H54 (cell line): ENCODE measurements at places on chromosomes 16 and 17.

DNA sequence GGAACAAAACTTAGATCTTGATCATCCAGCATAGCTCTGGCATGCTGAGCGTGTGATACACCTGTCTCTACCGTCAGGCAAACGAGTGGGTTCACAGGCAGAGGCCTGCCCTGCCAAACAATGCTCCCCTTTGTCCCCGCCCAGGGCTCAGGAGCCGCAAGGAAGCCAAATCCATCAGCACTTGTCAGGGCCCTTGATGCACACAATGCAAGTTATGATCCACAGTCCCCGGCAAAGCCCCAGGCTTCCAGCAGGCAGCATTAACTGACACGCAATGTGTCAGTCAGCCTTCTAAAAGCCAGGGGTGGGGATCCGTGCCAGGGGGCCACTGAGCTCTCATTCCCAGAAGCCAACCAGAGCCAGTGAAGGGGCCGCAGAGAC, 460.9 kb downstream of the SLC39A11 start:
- DNase-seq = no peak

- DNase-seq = peak; percentile 95
These were observed 63.0 kb downstream of the BAIAP2 start for GRCh38 chr17:81097943-81098308.

GRCh38 chr16:16983582-16983981, 487.2 kb downstream of the XYLT1 start:
- DNase-seq = no peak

GRCh38 chr16:7745276-7745675, 412.6 kb downstream of the RBFOX1 start:
- DNase-seq = no peak

GRCh38 chr16:20401066-20401465, 3.5 kb downstream of the PDILT start:
- DNase-seq = no peak

DNA sequence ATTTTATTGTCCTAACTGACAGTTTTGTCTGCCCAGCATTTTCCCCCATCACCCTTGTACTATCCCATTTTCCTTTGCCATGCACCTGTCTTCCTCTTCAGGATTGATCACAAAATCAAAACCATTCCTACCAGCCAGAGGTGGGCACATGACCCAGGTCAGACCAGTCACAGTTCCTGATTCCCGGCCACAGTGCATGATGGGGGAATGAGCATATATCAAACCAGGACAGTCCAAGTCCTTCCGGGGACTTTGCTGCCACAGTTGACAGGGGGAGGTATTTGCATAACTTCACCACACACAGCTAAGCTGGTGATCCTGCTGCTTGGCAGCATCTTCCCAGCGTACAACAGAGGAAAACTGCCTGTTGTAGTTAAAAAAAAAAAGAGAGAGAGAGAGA, 493.9 kb downstream of the WWOX start:
- no peak for DNase-seq

- no peak for DNase-seq
These were observed 2.4 kb upstream of the TBX2 start for GRCh38 chr17:61397086-61397842.

GRCh38 chr17:67051155-67051538, 6.8 kb downstream of the CACNG1 start:
- DNase-seq = no peak

GRCh38 chr16:82364690-82365089, 194.7 kb upstream of the MPHOSPH6 start:
- no peak for DNase-seq

- no peak for DNase-seq
These were observed 40.7 kb upstream of the SLC12A3 start for GRCh38 chr16:56824331-56824730.

GRCh38 chr17:72357764-72358365, 237.0 kb downstream of the SOX9 start:
- DNase-seq = no peak

DNA sequence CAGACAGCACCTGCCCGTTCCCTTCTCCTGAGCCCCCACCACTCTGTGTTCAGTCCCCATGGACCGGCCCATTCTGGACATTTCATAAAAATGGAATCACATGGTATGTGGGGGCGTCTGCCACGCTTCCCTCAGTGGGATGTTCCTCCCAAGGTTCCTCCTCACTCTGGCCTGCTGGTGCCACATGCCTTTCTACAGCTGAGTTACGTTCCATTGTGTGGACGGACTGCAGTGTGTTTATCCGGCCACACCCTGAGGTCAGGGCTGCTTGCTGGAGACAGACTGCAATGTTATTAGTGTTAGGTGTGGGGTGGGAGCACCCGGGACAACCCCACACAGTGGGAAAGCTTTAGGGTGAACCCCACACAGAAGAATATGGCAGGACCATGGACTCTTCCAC, 5.9 kb upstream of the AATK start:
- DNase-seq = no peak

DNA sequence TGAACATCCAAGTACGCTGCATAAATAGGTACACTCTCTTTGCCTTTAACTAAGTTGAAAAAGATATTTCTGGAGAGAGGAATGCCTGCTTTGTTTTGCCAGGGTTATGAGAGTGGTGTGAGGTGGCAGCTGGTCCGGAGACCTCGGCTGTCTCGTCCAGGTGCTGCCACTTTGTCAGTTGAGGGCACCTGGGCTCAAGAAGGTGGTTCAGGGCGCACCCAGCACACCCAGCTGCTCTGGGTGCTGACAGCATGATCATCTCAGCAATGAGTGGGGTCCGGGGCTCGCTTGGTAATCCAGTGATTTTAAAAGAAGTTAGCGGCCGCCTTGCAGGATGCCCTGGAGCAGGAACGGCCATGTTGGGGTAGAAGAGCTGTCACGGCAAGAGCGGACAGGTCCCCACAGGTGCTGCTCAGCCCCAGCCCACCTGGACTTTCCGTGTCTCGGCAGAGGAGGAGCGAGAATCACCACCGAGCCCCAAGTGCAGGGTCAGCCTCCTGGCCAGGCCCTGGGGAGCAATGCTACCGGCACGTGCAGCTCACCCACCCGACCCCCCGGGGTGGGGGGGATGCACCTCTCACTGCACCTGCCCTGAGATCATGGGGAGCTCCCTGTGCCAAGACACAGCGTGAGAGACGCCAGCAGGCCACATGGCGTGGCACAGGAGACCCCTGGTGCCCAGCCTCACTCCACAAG, 67.4 kb upstream of the CHMP6 start:
- no peak for DNase-seq

- peak; percentile 41 for DNase-seq
These were observed 434.8 kb downstream of the SLC39A11 start for GRCh38 chr17:72657467-72658317.

DNA sequence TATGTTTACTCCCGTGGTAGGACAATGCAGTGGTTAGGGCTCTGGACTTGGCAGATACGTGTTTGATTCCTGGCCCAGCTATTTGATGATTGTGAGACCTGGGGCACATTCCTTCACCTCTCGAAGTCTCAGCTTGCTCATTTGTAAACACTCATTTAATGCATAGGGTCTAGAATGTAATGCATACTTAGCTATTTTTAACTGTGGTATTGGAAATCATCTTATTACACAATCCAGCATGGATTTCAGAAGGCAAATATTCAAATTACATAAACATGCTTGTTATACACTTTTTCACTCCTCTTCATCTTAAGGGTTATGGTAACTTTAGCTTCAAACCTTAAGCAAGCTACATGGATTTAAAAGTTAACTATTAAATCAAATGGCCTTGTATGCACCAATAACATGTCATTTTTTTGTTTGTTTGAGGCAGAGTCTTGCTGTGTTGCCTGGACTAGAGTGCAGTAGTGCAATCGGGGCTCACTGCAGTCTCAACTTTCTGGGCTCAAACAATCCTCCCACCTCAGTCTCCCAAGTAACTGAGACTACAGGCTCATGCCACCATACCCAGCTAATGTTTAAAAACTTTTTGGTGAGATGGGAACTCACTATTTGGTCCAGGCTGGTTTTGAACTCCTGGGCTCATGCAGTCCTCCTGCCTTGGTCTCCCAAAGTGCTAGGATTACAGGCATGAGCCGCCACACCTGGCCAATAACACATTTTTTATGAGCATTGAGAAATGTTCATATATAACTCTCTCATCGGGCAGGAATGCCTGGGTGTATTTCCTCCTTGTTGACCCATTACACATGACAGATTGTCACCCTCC, 52.5 kb downstream of the VAT1L start:
- DNase-seq = no peak

DNA sequence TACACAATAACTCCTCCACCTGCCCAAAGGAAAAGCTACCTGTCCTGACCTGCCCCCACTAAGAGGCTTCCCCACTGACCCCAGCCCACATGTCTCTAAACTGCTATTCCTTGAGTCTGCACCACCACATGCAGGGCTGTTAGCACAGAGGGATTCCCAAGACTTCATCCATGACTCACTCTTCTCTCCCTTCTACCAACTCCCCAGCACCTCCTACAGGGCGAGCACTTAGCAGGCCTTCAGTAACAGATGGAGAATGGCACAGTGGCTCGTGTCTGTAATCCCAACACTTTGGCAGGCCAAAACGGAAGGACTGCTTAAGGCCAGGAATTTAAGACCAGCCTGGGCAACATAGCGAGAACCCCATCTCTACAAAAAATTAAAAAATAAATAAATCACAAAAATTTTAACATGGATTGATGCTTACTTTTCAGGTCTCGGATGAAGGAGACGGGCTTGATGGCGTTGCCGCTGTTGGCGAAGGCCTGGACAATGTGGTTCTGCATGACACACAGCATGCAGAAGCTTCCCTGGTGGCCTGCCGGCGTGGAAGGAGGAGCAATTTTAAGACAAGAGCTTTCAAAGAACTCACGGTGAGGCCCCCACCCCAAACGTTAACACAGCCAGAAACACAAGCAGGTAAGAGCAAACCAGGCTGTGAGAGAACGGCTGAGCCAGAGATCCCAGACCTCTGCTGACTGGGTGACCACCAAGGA, 12.0 kb downstream of the USP36 start:
- DNase-seq = peak; percentile 74

DNA sequence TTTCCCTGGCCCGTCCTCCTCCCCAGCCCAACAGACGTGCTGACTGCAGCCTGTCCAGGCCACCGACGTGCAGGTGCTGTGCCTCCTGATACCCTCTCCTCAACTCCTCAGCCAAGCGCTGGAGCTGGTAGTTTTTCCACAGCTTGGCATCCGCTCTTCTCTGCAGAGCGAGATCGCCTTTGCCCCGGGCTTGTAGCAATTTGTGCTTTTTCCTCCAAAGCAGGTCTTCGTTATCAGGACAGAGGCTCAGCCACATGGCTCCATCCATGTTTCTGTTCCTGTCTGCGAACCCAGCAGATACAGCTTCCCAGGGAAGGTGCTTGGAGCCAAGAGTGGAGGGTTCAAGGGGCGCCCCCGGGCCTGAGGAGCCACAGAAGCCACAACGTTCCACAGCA, 10.9 kb downstream of the CEP295NL start:
- DNase-seq = no peak

- no peak for DNase-seq
These were observed 47.1 kb upstream of the MYOCD start for GRCh38 chr17:12618557-12618956.

DNA sequence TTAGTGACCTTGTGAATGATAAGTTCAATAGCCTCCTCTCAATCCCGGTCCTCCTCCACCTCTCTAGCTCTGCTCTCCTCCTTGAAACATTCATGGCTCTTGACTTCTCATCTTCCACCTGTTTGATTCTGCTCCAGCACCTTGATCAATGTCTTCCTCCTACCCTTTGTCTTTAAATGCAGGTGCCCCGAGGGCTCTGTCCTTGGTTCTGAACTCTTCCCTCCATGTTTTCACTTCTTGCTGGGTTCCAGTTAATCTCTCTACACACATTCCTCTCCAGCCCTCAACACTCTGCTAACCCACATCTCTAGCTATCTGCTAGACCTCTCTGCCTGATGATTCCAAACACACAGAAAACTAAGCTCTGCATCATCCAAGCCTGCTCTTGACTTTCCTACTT, 13.4 kb downstream of the CD300E start:
- DNase-seq = no peak

GRCh38 chr17:1109606-1110540, 69.9 kb downstream of the ABR start:
- DNase-seq = no peak

- DNase-seq = no peak
These were observed 86.4 kb upstream of the MYOCD start for GRCh38 chr17:12579288-12579687.

GRCh38 chr16:2339521-2340484, 725 bp downstream of the ABCA3 start:
- peak; percentile 44 for DNase-seq

DNA sequence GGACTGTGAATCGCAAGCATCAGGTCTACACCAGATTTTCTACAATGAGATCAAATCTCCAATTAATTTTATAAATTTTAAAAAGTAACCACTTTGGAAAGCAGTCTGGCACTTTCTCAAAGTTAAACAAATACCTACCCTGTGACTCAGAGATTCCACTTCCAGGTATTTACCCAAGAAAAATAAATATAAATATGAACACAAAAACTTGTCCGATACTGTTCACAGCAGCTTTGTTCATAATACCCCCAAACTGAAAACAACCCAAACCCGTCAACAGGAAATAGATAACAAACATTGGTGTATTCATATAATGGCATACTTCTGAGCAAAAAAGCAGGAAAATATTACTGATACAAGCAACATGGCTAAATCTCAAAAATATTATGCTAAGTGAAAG, 12.1 kb downstream of the ZDHHC7 start:
- no peak for DNase-seq

DNA sequence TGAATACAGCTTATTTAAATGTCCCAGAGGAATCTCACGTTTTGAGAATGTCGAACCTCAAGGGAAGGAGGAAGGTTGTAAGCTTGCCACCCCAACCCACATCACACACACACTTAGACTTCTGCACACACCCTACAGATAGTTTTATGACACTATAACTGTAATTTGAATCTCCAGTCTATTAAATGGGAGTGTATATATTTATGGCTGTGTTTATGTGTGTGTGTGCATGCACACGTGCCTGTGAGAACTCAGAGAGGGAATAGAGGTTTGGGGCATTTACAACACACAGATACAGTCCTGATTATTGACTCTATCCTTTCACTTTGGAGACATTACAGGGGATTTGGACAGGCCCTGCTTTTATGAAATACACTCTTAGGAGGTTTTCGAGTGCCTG, 171.5 kb upstream of the MAF start:
- no peak for DNase-seq

DNA sequence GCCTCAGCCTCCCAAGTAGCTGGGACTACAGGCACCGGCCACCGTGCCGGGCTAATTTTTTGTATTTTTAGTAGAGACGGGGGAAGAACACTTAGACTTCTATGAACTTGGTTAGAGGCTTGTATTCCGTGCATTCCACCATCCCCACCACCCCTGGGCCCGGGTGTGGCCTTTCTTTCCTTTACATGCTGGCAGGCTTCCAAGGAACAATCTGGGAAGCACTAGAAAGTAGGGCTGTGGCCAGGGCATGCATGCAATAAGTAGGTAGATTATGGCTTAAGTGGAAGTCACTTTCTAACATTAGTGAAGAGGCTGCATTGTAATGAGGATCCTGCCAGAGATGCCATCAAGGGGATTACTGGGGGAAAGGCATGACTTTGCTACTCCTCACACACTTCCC, 171.6 kb downstream of the SHISA6 start:
- DNase-seq = no peak

- DNase-seq = no peak
These were observed 42.4 kb downstream of the CD300LF start for GRCh38 chr17:74670329-74670728.
